ENCODE measurements at places on chromosomes 7 and 10. TPM values are rescaled to one million over a fixed set of nuclear protein-coding genes. Genes with fewer than 3 reads are reported as not detected.
A peak's percentile ranks its signal among the peaks of the same experiment; 100 is the strongest.

GRCh38 chr10:3622845-3623621 lies 162.0 kb downstream of the KLF6 start:
- no peak for DNase-seq

RAMP3 gene
- total RNA-seq: not detected

DNA sequence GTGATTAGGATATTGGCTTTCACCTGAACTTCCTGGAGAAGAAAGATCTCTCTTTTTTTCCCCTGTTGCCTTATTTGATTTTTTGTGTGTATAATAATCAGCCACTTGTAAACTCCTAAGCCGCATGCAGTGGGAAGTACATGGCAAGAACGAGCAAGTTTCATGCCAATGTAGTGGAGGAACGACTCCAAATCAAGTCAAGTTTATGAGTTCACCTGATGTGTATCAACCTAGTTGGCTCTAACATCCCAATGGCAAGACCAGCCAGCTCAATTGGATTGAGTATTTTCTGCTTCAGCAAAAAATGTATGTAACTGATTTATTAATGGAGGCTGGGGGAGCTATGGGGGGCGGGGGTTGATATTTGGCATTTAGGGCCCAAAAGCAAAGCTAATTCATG lies 65.5 kb upstream of the LYZL1 start:
- no peak for DNase-seq

FGFBP3 gene
- total RNA-seq: 7.5 TPM

DNA sequence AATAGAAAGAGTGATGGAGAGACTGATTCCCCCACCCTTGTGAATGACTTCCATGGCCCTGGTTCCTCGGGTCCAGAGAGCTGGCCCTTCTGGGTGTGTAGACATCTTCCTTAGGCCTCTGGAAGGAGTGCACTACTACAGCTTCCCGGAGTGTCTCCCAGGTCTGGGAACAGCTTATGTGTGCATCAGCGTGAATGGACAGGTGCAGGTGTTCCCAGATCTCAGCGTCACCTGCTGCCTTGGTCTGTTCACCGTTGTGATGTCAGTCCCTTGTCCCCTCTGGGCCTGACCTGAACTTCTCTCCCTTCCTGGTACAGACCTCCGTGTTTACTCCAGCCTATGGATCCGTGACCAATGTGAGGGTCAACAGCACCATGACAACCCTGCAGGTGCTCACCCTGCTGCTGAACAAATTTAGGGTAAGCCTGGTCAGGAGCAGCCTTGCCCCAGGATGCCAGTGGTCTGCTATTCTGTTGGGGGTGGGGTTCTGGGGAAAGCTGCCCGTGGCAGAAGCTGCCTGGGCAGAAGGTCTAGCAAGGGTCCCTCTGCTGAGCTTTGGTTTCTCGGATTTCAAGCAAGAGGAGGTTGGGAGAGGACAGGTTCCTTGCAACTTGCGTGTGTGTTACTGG lies 10.5 kb upstream of the DEPP1 start:
- no peak for DNase-seq

GRCh38 chr7:37209195-37209594 lies 239.5 kb downstream of the ELMO1 start:
- no peak for DNase-seq

DNA sequence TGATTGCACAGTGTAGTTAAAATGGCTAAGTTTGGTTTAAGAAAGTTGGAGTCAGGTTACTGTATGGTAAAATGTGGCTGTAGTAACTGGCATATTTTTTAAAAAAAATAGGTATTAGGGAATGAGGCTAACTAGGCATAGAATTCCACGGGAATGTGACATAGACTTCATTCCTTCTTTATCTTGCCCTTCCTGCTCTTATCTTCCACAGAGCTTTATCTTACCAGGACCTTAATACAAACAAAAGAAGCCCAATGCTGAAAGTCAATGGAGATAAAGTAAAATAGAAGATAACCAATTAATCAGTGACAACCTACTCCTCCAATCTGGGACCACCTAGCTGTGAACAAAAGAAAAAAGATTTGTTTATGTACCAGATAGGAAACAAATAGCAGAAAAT lies 58.1 kb downstream of the TET1 start:
- no peak for DNase-seq

GRCh38 chr10:7432884-7433726 lies 22.3 kb upstream of the SFMBT2 start:
- DNase-seq: peak; percentile 29

- DNase-seq: no peak
Measured at GRCh38 chr7:154881026-154881425, 121.9 kb downstream of the PAXIP1 start.

DNA sequence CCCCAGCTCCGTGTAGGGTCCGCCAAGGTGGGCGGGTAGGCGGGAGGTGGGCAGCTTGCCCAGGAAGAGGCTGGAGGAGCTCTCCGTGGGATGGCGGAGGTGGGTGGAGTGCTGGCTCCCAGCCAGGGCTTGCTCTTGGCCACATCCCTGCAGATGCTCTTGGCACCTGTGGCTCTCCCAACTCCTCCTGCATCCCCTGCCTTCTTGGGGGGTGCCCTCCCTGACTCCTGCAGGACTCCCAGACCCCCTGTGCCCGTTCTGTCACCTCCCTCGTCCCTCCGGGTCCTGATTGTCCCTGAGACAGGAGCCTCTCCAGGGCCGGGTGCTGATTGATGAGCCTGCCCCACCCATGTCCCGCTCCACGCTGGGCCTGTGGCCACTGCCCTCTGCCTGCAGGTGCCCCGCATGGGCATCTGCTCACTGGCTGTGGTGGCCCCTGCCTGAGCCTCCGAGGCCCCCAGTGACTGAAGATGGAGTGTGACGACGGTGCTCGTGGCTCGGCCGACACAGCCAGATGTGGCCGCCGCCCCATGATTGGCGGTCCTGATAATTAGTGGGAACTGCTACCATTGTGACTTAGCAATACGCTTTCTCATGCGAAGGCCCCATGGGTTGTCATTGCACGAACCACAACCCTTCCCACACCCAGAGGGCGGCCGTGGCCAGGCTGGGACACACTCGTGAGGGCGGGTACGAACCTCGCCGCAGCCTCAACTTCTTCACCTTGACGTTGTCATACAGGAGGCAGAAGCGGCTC lies 23.6 kb downstream of the CFAP46 start:
- DNase-seq: no peak

- no peak for DNase-seq
Measured at GRCh38 chr7:69911337-69911736, 313.1 kb downstream of the AUTS2 start.

DNA sequence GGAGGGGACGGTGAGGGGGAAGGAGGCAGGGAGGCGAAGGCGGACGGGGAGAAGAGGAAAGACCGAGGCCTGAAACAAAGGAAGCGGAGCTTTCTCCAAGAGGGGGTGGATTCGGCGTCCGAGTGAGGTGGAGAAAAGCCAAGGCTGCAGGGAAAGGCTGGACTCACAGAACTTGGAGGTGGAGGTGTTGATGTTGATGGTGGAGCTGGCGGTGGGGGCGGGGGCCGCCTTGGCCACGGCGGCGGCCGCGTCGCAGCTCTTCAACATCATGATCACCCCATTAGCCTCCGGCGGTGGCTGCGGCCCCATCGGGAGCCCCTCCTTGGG lies 578 bp downstream of the CACUL1 start:
- DNase-seq: peak; percentile 75

DNA sequence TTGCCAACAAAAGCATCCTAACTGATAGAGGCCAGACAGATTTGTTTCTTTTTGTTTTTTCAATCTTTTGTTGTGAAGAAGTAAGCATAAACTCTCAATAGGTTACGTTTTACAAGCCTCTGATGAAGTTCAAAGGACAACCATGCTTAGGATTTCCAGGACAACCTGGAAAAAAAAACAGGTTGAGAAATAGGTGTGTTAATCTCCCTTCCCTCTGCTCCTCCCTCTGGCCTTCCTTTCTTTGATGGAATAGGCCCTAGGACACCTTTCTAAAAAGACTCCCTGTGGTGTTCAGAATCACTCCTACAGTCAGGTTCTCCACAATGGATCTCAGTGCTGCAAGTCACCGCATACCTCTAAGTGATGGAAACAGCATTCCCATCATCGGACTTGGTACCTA lies at the start of gene AKR1D1:
Gene AKR1D1, plus strand, starts transcription at position 264 of the 400 bp plus-strand sequence. Its CDS starts 60 bp downstream, at position 324.
- DNase-seq: no peak

DNA sequence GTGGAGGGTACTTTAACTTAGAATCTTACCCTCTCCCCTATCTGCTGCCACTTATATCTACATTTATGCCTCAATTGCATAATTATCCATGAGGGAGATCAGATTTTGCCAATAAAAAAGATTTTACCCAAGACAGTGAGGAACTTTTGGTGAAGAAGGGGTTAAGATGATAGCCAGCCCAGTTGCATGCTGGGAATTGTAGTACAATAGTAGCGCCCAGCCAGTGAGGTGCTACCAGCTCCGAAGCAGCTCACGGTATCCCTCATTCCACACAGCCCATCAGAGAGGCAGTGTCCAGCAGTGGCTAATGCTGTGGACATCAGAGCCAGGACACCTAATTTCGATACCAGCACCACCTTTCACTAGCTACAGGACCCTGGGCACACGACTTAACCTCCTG lies 5.9 kb upstream of the LGI1 start:
- DNase-seq: peak; percentile 49

- peak; percentile 28 for DNase-seq
Measured at GRCh38 chr7:116862951-116863670, 724 bp downstream of the CAPZA2 start.

NME8 gene
- total RNA-seq: not detected

WNT16 gene
- total RNA-seq: not detected

TMEM225B gene
- total RNA-seq: 0.66 TPM

DNA sequence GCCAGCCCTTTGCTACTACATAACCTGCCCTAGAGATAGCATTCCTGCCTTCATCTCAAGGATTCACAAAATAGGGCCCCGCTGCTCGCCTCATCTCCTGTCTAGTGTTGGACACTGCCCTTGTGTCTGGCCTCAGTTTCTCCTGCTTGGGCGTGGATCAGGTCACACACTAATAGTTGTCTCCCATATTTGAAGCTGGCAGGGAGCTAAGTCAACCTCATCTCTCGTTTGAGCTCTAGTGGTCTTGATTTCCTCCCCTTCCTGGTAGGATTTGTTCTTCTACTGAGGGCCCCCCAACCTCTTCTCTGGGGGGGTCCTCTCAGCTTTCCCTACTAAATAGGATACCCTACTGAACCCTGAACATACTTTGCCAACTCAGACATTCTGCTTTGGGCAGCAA lies 42.2 kb downstream of the ADCYAP1R1 start:
- no peak for DNase-seq

GRCh38 chr7:50307368-50308032 lies 3.0 kb downstream of the IKZF1 start:
- no peak for DNase-seq

DNA sequence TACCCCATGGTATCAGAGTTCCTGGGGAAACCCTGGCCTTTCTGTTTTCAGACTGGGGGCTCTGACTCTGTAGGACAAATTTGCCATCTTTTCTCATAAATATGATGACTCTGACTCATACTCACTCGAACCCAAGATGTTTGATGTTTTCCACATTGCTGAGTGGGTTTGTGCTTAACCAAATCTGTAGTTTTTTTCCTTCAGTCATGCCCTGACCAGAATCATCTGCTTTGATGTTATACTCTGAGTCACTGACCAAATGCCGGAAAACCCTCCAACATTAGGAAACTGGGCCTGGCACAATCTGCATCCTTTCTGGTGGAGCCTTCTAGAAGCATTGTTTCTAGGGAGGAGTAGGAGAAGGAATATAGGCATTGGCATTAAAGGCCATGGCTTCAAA lies 118.7 kb downstream of the C10orf105 start:
- no peak for DNase-seq

GRCh38 chr7:38840736-38841460 lies 68.1 kb downstream of the VPS41 start:
- no peak for DNase-seq

DNA sequence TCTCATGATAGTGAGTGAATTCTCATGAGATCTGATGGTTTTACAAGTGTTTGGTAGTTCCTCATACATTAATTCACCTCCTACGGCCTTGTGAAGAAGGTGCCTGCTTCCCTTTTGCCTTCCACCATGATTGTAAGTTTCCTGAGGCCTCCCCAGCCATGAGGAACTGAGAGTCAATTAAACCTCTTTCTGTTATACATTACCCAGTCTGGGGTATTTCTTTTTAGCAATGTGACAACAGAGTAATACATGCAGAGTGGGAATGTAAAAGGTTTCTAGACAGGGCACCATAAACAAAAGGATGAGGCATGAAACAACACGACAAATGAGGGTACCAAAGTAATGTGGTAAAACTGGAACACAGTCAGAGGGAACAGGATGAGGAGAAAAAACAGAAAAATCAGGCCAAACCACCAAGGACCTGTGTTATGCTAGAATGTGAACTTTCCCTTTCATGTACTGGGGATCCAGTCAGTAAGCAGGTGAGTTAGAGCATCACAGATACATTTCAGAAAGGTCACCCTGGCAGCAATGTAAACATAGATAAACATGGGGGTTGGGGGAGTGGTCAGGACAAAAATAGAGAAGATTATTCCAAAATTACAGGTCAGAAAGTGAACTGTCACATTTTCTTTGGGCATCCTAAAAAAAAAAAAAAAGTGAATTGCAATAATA lies 31.9 kb downstream of the ANKRD26 start:
- DNase-seq: no peak

DNA sequence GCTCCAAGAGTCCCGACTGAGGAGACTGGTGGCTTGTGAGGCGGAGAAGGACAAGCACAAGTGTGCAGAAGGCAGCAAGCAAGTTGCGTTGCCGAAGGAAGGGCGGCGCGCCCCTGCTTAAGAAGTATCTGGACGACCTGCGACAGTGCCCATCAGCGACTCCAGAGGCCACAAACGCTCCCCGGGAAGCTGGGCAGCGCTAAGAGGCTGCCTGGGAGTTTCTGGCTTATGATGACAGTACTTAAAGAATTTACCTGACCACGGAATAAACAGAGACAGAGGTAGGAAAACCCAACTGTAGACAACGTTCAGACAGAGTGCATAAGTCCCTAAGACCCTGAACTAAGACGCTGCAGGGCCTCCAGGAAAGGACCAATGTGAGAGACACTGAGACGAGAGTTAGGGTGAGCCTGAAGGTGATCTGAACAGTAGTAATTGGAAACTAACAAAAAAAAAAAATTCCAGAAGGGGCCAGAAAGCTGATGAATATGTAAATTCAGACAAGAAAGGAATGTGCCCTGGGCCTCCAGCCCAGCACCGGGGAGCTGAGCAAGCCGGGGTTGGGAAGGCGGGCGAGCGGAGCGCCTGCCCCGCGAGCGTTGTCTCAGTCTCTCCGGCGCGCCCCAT lies 1.0 kb downstream of the OSBPL3 start:
- no peak for DNase-seq

- no peak for DNase-seq
Measured at GRCh38 chr7:42740408-42740807, 171.5 kb downstream of the C7orf25 start.

GRCh38 chr7:82163586-82163985 lies 280.0 kb downstream of the CACNA2D1 start:
- no peak for DNase-seq

RBP4 gene
- total RNA-seq: not detected

GRCh38 chr10:95741807-95742467 lies 14.0 kb upstream of the ENTPD1 start:
- no peak for DNase-seq
